ENCODE measurements at places on chromosomes 12 and 14.

- no peak for DNase-seq
These were observed 100.8 kb downstream of the CCER1 start for GRCh38 chr12:90854136-90854689.

DNA sequence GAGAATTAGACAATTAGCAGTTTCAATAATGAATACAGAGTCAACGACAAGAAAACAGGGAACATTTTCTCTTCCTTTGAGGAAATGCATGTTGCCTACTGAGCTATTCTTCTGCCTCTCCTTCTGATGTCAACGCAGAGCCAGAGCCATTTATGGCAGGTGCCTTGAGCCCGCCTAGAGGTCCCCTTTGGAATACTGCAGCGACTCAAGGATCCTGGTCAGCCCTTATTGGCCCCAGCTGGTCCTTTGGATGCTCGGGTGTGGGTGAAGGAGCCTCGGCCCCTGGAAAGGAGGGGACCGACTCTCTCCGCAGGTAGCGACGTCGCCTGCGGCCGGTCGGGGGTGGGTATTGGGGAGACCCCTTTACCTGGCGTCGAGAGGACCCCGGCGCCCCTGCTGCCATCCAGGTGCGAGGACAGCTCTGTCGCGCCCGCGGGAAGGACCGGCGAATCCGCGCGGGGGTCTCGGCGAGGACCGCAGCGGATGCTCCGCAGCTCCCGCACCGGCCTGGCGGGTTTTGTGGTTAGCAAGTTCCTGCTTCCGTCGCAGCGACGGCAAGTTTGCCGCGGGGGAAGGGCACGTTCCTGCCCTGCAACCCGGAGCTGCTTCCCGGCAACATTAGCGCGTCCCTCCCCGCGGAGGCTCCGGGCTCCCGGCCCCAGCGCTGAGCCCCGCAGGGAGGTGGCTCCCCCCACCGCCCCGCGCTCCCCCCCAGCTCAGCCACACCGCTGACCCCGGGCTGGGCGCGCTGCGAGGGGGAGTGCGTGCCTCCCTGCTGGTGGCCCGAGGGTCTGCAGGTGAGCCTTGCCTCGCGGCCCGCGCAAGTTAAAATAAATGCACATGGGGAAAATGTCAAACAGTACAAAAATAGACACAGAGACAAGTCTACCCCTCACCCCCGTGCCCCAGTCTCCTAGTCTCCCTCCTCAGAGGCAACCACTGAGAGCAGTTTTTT is at the start of gene MANSC1:
TSS of gene MANSC1 (minus strand) at position 532 of the 955 bp plus-strand sequence. CDS start 6,928 bp downstream, outside the sequence.
- DNase-seq = peak; percentile 95

GRCh38 chr14:68377006-68377405 is 415.9 kb downstream of the ZFP36L1 start:
- DNase-seq = no peak

- DNase-seq = no peak
These were observed 1.7 kb downstream of the FGFR1OP2 start for GRCh38 chr12:26939953-26940352.

DNA sequence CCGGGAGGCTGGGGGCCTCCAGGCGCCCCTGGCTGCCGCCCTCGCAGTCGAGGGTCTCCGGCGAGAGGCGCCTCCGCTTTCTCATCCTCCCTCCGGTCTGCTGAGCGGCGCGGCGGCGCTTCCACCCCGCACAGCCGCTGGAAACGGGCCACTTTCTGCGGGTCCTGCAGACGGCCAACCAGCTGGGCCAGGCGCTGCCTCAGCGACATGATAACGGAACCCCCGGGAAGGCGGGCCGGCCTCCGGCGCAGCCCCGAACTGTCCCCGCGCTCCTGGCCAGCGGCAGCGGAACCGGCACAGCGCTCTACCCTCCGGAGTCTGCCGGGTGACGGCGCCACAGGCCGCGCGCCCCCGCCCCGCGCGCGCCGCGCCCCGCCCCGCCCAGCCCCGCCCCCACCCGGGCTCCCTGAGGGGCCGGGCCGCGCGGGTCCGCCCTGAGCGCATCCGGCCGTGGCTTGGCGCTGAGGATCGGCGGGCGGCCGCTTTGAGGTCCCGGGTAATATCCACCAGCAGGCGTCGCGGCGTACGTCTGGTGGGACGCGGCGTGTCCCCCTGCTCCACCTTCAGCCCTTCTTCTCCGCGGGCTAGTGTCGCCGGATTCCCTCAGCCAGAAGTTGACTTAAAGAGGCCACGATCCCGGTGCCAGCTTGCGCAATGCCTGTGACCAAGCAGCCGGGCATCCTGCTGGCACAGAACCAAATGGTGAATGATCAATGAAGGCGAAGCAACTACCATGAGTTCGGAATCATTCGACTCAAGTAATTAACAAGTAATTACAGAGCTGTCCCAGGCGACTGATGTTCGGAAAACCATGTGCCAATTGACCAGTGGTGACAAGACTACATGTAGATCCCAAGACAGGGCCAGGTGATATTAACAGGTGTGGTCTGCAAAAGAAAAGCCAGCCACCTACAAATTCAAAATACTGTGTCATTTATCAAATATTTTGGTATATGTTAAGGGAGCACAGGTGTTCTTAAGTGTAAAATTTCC is at the start of gene SGPP1:
TSS of gene SGPP1 (minus strand) at position 330 of the 993 bp plus-strand sequence. CDS start at position 209, 121 bp downstream.
- peak; percentile 95 for DNase-seq
